Stimulated activated CD8-positive, alpha-beta memory T cell treated with anti-CD3 and anti-CD28 coated beads, Interleukin-7, amount 100 ng/mL, for 24 hours (primary cell): ENCODE measurements at places on chromosomes 1 and 21.

DNA sequence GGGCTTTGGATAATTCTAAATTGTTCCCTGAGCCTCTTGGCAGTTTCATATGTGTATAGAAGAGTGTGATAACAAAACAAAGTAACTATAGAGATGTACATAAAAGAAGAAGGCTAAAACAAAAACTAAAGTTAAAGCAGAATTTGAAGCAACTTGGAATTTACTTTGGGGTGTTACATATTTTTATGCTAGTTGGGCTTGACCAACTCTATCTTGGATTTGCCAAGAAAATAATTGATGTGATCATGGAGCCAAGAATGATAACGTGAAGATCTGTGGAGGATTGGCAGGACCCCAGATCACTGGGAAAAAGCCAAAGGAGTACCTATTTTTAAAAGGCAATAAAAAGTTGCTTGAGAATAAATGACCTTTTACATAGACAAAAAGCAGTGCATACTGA lies 206.9 kb downstream of the LMO4 start:
- DNase-seq, result no peak

GRCh38 chr1:210021145-210021860 lies 83.3 kb downstream of the SYT14 start:
- no peak for DNase-seq

- DNase-seq, result no peak
These were observed 108.6 kb downstream of the FAF1 start for GRCh38 chr1:50851466-50851865.

GRCh38 chr1:42940851-42941639 lies 17.6 kb downstream of the SLC2A1 start:
- DNase-seq, result no peak

GRCh38 chr1:2547210-2548067 lies 8.7 kb upstream of the TNFRSF14 start:
- DNase-seq, result no peak

DNA sequence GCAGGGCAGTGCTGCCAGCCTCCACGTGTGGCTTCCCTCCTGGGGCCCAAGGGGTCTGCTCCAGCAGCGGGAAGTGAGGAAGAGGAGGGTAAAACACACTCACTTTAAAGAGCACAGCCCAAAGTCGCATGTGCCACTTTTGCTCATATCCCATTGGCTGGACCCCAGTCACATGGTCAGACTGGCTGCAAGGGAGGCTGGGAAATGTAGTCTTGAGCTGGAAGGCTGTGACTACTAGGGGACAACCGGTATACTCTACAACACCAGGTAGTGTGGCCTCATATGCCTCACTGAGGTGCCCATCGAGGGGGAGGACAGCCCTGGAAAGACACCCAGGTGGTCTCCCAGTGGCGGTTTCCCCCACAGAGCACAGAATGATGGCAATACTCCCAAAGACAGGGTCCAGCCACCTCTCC lies 45.2 kb downstream of the CAMK2N1 start:
- DNase-seq, result no peak

DNA sequence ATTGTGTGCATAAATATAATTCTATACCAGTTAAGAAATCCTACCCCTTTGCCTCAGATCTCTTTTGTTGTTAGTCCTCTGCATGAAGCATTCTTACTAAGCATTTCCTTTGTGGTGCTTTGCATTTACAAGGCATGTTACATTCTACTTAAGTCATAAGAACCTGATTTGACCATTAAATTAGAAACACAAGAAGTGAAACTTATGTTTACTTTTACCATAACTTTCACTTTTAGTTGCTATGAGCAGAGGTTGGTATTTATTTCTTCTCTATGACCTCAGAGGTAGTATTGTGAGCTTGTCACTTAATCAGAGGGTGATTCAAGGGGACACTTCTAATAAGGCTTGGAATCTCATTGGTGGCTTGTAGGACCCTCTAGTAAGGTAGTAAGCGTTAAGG lies 9.0 kb downstream of the FAM20B start:
- no peak for DNase-seq

GRCh38 chr1:248739572-248740205 lies 15.9 kb downstream of the LYPD8 start:
- no peak for DNase-seq

DNA sequence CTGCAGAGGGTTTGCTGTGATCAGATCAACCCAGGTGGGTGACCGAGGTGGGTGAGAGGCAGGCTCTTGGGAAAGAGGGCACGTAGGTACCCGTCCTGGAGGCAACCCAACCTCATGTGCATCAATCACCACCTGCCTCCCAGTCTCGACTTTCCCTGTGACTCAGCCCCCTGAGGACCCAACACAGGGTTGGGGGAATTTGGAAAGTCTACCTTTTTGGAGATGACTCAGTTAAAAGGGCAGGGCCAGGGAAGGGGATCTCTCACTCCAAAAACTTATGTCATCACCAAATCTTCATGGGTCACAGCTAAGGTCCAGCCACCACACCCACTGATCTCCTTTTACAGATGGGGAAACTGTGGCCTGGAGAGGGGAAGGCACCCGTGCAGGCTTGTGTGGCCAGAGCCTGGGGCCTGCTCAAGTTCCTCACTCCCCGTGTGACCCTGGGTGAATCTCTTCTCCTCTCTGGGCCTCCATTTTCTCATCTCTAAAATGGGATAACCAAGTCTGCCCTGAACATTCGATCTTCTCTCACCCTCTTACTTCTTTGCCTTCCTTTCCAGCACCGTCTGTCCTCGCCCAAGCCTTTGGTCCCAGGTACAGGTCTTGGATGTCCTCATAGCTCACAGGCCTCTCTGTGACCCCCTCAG lies 34.6 kb upstream of the WNT4 start:
- DNase-seq, result no peak

- no peak for DNase-seq
These were observed 117.1 kb downstream of the OSBPL9 start for GRCh38 chr1:51733793-51734522.

- no peak for DNase-seq
These were observed 158.4 kb downstream of the PTPRU start for GRCh38 chr1:29394521-29395225.

DNA sequence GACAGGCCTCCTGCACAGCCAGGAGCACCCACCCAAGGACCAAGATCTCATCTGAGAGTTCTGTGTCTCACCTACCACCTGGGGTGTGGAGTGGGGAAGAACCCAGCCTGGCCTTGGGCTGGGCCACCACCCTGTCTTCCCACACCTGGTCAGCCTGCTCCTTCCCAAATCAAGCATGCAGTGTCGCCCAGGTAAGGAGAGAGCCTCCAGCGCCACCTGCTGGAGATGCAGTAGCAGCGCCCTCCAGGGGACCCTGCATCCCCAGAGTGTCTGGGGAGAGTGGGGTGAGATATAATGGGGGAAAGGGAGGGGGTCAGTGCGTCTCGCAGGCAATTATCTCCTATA lies 32.3 kb downstream of the KIAA2013 start:
- DNase-seq, result peak; percentile 40

DNA sequence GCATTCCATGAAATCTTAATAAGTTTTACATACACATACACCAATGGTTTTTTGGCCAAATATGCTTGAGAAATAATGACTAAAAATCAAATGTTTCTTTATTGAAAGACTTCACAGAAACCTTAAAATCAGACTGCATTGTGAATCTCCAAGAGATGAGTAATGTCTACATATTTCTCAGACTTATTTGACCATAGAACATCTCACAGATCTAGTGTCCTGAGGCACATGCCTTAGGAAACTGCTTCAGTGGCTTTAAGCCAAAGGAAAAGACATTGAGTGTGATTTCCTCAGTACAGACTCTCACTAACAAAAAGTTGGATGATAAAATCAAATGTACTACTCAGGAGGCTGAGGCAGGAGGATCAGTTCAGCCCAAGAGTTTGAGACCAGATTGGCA lies 6.2 kb upstream of the C1orf105 start:
- DNase-seq, result no peak

- DNase-seq, result no peak
These were observed 45.5 kb downstream of the TNNT2 start for GRCh38 chr1:201332021-201332420.

DNA sequence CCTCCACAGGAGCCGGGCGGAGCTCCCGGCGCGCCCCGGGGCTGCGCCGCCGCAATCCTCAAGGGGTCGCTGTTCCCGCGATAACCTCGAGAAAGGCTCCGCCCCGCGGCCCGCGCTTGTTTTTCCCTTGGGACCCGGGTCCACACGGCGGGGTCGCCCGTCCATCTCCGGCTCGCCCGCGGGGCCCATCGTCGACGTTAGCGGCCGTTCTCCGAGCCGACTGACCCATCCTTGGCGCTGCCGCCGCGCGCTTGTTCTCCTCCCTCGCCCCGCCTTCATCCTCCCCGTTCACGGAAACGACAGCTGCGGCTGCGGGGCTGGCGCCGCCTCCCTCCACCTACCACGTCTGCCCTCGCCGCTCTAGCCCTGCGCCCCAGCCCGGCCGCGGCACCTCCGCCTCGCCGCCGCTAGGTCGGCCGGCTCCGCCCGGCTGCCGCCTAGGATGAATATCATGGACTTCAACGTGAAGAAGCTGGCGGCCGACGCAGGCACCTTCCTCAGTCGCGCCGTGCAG lies at the start of gene SH3GLB1:
TSS of gene SH3GLB1 (plus strand) at position 119 of the 514 bp plus-strand sequence. CDS start at position 443, 324 bp downstream.
- peak; percentile 82 for DNase-seq

DNA sequence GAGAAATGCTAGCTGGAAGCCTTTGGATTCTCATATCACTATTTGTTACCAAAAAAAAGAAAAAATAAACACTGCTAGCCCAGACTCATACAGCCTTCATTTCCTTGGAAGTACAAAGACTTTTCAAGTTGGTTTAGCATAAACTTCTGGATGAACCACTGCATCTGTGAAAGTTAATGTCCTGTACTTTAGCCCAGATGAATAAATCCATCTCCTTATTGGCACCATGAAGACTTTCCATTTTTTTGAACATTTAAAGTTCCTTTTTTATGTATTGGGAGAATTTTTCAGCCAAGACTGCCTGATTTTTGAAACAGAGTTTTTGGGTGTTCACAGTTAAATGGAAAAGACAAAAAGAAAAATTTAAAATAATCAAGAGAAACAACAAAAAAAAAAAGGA lies 184.0 kb upstream of the C1orf87 start:
- DNase-seq, result no peak

- no peak for DNase-seq
These were observed 27.5 kb downstream of the TBX15 start for GRCh38 chr1:118960567-118961136.

- DNase-seq, result no peak
These were observed 16.6 kb downstream of the SAMD11 start for GRCh38 chr1:940107-941014.

DNA sequence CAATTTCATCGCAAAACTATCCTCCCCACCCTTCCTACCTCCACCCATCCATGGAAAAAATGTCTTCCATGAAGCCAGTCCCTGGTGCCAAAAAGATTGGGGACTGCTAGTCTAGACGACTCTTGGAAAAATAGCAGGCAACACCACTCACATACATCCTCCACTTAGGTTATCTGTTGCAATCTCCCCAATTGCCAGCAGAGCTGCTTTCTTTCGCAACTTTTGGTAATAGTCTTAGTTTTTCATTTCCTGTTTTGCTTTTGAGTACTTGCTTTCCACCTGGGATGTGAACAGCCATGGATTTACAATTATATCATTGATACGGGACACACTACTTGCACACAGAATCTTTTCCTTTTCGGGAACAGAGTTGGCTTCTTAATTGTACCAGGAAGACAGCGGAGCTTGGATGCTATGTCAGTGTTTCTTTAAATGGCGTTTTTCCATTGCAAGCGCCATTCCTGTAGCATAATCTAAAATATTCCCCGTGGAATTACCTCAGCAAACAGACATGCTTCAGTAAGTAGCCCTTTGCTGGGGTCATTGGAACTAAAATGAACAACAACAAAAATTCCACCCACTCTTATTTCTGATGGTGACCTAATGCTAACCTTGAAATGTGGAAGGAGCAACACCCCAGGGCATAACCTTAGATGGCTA lies 183.3 kb upstream of the ADGRL2 start:
- DNase-seq, result no peak

DNA sequence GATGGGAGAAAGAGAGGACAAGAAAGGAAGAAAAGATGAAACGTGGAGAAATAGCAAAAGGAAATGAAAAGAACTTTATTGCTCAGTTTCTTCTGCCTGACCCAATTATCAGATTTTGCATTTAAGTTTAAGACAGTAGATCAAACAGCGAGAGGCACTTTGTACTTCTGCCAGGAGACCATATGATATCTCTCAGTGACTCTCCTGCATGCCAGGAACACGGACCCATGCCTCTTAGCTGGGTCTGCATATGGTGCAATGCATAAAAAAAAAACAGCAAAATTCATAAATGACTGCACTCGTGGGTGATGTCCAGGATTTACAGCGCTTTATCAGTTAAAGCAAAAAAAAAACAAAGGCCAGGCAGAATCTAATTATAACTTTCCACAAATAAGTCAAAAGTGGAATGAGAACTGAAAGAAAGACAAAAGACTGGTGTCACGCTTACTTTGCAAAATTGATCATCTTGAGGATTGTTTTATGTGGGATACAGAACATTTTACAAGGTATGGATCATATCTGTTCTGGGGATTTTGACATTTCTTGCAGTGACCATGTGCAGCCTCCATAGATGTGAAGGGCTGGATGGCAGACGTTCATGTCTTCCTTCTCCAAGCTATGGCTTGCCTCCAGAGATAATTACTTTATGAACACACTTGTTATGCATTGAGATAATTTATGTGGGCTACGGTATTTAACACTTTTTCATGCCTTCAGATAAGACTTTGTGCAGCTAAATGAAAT lies 79.5 kb downstream of the RUNX1 start:
- no peak for DNase-seq

DNA sequence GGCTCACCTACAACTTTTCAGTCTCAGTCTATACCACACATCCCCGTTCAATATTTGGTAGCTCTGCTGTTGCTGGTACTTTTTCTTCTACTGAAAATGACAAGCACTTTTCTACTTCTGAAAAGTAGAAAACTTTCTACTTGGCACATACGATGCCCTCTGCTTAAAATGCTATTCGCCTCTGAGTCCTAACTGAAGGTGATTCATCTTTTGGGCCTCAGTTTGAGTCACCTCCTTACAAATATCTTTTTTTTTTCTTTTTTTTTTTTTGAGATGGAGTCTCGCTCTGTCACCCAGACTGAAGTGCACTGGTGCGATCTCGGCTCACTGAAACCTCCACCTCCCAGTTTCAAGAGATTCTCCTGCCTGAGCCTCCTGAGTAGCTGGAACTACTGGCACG lies 136.0 kb upstream of the CYYR1 start:
- no peak for DNase-seq

- DNase-seq, result no peak
These were observed 2.7 kb downstream of the PDIK1L start for GRCh38 chr1:26114165-26114927.
